ENCODE measurements at places on chromosomes 1 and 21.

GRCh38 chr1:223123011-223123610 lies 19.9 kb downstream of the TLR5 start:
- DNase-seq: no peak

DNA sequence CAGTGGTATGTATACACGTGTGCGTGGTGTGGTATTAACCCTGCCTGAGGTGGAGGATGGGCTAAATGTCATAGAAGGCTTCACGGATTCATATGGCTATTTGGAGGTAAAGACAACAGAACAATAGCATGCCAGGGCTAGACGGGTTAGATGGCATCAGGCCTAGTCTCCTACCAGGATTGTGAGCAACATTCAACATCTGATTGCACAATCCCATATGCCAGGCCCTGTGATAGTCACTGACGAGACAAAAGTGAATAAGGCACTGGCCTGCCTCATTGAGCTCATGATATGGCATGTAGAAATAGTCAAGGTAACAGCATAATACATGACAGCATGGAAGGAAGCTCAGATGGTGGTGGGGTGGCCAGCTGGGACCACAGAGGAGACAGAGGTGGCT lies 167.1 kb upstream of the BEND5 start:
- DNase-seq: no peak

DNA sequence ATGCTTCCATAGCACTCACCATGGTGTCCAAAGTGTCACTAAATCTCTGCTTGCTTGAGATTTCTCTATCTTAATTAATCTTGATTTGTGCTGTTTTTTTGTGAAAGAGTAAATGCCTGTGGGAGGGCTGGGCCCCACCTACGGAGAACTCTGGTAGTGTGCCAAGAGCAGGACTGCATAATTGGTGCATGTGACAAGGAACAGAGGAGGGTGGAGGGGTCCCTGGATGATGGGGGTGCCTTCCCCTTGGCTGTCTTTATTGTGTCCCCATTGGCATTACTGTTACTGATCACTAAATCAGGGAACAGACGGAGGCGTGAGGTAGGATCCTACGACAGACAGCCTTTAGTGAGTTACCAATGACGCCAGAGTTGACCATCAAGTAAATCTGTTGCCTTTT lies 223.4 kb downstream of the DISC1 start:
- no peak for DNase-seq

DNA sequence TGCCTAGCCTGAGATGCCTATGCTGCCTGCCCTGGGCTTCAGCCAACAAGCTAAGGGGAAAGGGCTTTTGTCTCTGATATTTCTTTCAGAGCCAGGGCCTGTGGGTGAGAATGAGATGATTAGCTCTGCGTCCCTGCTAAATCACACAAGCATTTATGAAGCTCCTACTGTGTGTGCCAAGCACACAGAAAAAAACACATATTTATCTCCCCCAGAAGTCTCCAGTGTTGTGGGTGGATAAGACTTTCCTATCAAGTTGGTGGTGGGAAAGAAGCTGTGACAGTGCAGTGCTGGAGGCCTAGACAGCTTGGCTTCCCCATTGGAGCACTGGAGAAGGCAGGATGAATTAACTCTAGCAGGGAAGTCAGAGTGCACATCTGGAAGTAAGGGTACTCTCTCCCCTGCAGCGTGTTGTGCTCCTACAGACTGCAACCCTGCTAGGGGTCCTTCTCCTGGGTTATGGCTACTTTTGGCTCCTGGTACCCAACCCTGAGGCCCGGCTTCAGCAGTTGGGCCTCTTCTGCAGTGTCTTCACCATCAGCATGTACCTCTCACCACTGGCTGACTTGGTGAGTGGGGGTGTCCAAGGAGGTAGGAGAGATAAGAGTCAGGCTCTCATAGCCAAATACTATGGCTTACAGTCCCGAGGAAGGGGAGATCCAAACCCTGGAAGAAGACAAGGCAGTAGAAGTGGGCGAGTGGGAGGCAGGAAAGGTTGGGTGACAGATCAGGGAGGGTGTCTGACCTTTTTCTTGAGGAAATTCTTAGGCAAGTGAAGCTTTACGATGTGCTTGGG lies 1.7 kb downstream of the SLC50A1 start:
- DNase-seq: no peak

Data from NCI-H510A (cell line).